ENCODE measurements at places on chromosomes 2 and 18. TPM values are rescaled to one million over a fixed set of nuclear protein-coding genes. Genes with fewer than 3 reads are reported as not detected.

DNA sequence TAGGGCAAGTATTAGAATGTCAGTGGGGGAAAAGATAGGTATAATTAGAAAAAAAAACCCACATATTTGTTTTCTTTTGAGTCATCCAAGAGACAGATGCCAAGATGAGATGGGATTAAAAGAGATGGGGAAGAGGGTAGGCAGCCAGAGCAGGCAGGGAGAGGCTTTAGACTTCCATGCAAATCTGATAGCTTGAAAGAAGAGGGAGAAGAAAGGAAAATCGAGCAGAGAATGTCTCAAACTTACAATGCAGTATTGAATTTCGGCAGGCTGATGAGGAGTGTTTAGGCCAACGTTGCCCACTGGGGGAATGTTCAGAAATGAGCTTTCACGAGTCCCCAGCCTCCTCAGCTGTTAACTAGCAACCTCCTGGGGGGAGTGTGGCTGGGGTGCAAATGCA lies 91.3 kb downstream of the SPATS2L start:
- H3K4me3 ChIP-seq, result no peak overlapping the region
- DNase-seq, result peak; percentile 30
- H3K36me3 ChIP-seq, result peaks cover 68% of the 10 kb centered on the region
- peaks cover 15% of the 10 kb centered on the region for H3K4me1 ChIP-seq
- no peaks in the 10 kb centered on the region for H3K27me3 ChIP-seq

- H3K27ac ChIP-seq, result no peak overlapping the region
- no peak overlapping the region for H3K4me3 ChIP-seq
- H3K4me1 ChIP-seq, result no peaks in the 10 kb centered on the region
- no peaks in the 10 kb centered on the region for H3K27me3 ChIP-seq
Observed at GRCh38 chr18:59085797-59086196, 53.9 kb upstream of the SEC11C start.

DNA sequence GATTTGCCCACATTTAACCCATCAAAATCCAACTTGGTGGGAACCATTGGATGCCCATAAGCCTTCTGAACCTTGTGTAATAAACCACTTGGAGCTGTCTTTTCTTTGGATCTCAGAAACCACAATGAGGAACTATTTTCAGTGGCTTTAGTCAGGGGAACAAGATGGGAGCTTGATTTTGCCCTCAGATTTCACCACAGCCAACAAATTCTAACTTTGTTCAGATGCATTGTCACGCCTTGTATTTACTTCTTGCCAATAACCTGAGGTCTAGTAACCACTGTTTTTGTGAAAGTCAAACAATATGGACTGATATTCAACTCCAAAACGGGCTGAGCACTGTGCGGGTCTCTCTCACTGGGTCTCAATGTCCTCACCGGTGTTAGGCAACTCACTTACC lies 508.2 kb downstream of the TNS1 start:
- no peaks in the 10 kb centered on the region for H3K4me1 ChIP-seq
- H3K27ac ChIP-seq, result no peak overlapping the region
- no peak for DNase-seq
- no peaks in the 10 kb centered on the region for H3K27me3 ChIP-seq

GRCh38 chr2:20762945-20763683 lies 59.8 kb downstream of the LDAH start:
- no peak for DNase-seq
- no peaks in the 10 kb centered on the region for H3K36me3 ChIP-seq
- no peaks in the 10 kb centered on the region for H3K4me1 ChIP-seq
- H3K27me3 ChIP-seq, result no peaks in the 10 kb centered on the region

DNA sequence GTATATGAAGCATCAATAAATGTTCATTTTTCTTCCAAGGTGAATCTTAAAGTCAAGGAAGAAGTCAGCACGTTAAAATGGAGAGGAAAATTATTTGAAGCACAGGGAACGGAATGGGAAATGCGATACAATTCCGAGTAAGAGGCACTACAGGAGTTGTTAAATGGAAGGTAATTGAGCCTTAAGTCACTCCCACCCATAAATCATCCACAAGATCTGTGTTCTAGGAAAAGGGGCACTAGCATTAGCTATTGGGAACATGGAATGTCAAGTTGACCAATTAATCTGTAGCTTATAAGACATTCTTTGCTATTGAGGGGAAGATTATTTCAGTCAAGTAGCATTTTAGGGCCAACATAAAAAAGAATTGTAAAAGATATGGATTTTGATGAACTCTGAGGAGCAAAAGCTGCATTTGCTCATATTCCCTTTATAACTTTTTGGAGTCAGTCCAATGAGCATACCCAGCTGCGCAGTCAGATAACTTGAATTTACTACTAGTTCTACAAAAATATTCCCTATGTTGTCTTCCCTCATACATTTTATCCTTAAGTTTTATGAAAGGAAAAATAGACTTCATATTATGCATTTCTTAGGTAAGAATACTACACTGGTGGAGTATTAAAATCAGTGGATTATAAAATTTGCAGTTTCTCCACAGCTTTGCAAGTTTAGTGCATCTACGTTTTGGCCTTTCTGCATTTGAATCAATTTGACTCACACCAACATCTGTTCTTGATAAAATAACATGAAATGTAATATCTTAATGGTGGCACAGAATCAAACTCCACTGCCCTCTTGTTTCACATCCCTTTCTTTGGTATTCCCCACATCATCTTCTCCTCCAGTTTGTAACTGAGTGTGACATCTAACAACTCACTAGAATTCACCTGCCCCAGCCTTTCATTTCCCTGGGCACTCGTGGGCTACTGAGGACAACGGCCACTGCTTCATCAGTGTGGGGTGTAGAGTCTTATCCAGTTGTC lies 95.6 kb downstream of the SP3 start:
- no peaks in the 10 kb centered on the region for H3K36me3 ChIP-seq
- H3K27me3 ChIP-seq, result no peaks in the 10 kb centered on the region
- peaks cover 19% of the 10 kb centered on the region for H3K4me1 ChIP-seq
- no peak overlapping the region for H3K27ac ChIP-seq

DNA sequence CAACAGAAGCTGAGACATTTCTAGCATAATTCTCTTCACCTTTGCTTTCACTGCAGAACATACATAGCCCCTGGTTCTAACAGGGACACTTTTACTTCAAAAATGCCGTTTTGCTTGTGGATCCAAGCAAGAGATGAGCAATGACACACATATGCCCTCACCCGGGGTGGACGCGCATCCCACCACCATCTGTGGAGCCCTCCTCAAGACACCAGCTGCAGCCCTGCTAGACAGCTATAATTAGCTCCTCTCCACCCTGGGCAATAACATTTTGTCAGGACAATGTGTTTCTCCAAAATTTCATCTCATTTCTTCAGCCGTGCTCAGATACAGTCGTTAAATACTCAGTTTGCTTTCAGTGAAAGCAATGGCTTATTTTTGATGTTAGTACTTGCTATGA lies 368.7 kb upstream of the RAB6C start:
- H3K27ac ChIP-seq, result no peak overlapping the region
- no peak for DNase-seq
- no peaks in the 10 kb centered on the region for H3K36me3 ChIP-seq
- H3K4me1 ChIP-seq, result no peaks in the 10 kb centered on the region
- no peaks in the 10 kb centered on the region for H3K27me3 ChIP-seq

The SERPINB7 gene
- total RNA-seq, result not detected

DNA sequence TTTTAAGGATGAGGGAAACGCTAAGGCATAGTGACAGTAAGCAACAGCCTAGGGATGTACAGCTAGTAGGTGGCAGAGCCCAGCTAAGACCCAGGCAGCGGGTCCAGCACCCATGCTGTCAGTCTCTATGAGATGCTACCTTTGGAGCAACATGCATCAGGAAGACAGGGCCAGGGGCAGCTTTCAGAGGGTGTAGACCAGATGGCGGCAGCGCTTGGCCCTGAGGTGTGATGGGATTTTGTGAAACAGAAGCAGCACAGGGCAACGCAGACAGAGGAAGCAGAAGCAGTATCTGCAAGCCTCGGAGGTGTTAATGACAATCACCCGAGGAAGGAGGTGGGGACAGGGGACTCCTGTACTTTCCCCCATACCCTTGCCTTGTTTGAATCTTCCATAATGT lies 43.2 kb downstream of the SDC1 start:
- peaks cover 27% of the 10 kb centered on the region for H3K4me1 ChIP-seq
- DNase-seq, result no peak
- H3K27me3 ChIP-seq, result peaks cover 11% of the 10 kb centered on the region
- no peak overlapping the region for H3K4me3 ChIP-seq
- H3K36me3 ChIP-seq, result no peaks in the 10 kb centered on the region
- no peak overlapping the region for H3K27ac ChIP-seq

DNA sequence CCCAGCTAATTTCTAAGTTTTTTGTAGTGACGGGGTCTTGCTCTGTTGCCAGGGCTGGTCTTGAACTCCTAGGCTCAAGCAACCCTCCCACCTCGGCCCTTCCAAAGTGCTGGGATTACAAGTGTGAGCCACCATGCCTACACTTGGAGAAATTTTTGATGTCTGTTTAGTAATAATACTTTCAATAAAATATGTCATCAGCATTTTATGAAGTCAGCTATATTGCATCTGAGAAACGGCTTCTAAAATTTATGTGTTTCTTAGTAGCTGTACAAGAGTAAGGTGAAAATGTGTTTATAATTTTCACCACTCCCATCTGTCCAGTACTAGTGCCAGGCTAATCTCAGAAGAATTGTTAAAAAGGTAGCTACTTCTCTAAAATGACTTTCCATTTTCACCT lies 46.8 kb downstream of the GULP1 start:
- H3K36me3 ChIP-seq, result no peaks in the 10 kb centered on the region
- no peak for DNase-seq
- peaks cover 10% of the 10 kb centered on the region for H3K4me1 ChIP-seq
- H3K27ac ChIP-seq, result no peak overlapping the region

Data from SJCRH30 (cell line).